ENCODE measurements at places on chromosomes 1 and 21.

DNA sequence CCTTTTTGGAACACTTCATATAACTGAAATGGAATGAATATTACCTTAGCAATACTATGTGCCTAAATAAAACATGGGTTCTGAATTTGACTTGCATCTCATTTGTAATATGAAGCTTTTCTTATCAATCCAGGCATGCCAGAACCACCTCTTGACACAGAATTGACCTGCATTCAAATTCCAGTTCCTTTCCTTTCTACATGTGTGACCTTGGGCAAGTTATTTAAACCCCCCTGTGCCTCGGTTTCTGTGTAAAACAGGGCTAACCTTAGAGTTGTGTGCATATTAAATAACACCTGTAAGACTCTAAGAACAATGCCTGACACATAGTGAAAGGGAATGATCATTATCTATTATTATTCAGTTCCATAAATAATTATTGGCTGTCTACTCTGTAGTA lies 2.0 kb upstream of the NOS1AP start:
- no peak for DNase-seq

DNA sequence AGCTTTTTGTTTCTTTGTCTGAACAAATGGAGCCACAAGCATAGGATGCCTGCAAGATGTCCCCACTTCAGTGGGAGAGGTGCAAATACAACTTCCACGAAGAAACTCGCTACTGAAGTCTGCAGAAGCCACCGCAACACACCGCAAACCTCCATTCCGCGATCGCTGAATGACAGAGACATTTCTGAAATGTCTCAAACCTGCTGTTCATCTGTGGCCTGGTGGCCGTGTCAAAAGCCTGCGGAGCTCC lies 1.0 kb downstream of the TP53BP2 start:
- no peak for DNase-seq

DNA sequence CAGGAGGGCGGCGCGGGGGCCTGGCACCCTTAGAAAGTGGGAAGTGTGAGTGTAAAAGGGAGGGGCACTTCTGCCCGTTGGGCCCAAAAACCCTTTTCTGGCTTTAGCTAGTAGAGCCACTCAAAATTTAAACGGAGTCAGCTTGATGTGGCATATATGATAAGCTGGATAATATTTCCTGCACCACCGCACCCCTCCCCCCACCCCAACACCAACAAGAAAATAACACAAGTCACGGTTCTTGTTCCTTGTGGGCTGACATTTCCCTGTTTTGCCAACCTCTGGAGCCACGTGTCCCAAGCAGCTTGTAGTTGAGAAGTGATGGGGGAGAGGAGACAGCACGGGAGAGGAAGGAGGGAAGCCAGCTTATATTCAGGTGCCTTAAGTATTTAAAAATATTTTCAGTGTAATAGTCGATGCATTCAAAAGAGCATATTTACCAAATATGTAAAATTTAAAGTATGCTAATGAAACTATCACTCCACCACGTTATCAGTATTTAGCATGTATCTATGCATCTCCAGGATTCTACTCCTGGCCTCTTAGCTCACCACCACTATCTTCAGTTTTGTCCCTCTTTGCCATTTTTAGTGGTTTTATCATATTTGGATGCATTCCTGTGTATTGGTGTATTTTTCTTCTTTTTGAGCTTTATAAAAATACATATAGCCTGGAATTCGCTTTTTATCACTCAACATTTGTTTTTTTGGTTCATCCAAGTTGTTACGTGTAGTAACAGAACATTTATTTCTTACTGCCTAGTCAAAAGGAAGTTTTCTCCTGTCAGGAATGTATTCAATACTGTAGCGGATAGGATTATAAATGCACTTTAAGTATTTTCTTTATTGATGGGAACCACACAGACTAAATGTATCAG lies 773 bp upstream of the DDX59 start:
- peak; percentile 53 for DNase-seq

DNA sequence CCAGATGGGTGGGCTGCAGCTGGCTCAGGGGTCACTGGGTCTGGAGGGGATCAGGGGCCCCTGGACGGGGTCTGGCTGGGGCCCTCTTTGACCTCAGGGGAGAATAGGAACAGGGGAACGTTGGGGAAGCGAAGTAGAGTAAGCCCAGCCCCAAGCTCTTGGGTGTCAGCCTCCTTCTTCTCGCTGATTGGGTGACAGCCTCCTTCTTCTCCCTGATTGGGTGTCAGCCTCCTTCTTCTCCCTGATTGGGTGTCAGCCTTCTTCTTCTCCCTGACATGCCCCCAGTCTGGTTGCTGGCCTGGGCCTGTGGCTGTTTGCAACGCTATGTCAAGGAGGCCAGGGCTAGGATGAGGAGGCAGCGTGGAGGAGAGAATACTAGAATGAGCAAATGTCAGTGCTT lies 76.7 kb upstream of the CASZ1 start:
- DNase-seq = no peak

- DNase-seq = peak; percentile 33
Observed at GRCh38 chr1:46532498-46533178, 18.8 kb downstream of the KNCN start.
